ENCODE measurements at places on chromosomes 6 and 20.

DNA sequence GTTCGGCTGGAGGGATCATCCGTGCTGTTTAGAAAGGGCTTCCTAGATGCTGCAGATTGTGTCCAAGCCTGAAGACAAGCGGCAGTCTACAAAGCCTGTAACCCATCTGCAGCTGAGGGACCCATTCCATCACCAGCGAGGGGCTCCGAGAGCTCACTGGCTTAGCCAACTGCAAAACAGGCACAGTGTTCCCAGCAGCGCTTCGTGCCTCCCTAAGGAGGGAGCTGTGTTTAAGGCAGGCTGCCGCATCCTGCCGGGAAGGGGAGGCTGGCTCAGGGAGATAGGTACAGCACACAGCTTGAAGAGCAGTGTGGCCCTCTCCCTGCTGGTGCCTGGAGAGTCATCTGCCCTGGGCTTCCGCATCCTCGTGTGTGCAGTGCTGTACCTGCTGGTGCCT is 32.4 kb downstream of the DUSP22 start:
- no peak for DNase-seq

DNA sequence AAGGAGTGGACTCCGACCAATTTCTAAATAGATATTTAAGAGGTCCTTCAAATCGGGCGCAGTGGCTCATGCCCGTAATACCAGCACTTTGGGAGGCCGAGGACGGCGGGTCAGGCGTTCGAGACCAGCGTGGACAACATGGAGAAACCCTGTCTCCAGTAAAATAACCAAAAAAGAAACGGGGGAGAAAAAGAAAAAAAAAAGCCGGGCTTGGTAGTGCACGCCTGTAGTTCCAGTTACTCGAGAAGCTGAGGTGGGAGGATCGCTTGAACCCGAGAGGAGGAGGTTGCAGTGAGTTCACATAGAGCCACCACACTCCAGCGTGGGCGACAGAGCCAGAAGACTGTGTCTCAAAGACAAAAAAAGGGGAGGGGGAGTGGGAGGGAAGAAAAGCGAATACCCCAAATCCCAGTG is 53.3 kb upstream of the HFE start:
- DNase-seq = no peak

DNA sequence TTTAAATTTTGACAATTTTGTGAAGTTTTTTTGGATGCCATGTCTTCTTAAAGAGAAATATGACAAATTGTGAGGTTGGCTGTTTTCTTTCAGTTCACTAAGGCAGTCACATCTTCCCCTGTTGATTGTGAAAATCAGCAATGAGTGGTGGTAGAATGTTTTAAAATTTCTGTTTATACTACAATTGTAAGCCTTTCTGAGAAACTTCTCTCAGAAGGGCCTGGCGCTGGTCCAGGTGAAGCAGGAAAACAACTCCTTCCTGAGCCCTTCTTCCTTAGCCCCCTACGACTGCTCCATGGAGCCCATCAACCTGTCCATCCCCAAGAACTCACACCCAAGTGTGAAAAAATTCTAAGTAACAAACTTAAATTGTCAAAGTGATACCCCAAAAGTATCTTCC is 80.6 kb downstream of the SSR1 start:
- DNase-seq = no peak

DNA sequence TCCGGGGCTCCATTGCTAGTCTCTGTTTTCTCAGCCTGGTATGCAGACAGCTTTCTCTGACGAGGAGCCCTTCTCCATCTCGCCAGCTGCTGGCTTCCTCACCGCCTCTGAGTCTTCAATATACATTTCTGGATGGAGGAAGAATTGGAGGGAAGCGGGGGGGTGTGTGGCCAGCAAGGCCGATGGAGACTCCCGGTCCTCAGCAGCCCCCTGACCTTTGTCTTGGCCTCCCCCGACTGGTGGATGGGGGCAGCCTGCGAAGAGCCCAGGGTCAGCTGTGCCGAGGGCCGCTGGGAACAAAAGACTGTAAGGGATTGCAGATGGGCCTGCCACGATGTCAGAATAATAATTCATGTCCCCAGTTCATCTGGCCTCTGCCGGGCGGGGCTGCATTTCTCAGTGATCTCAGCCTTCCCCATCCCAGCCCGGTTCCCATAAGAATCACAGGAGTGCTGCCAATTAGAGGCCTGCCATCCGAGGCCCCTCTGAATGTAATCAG is 54.3 kb upstream of the STX16 start:
- no peak for DNase-seq

GRCh38 chr6:6331393-6331792 is 10.9 kb upstream of the F13A1 start:
- DNase-seq = no peak

- no peak for DNase-seq
These were observed 18.8 kb downstream of the TOP1 start for GRCh38 chr20:41047279-41047974.

DNA sequence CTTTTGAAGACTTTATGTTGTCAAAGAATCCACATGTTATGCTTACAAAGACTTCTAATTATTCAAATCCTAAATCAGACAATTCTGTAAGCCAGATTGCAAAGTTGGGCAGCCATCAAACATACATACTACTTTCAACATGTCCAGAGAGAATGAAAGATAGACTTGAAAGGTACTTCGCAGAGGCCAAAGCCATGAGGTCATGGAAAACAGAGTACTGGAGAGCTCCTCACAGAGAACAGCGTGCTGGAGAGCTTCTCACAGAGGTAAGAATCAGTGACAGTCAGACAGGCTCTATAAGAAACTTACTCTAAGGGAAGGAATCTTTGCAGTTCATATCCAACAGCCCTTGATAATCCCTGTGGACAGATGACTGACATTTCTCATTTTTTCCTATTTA is 400.2 kb downstream of the GJA1 start:
- no peak for DNase-seq

GRCh38 chr6:31010393-31011060 is at the start of gene MUC22:
MUC22 (plus strand) TSS chr6:31010474; CDS start chr6:31010707, 233 bp downstream.
- DNase-seq = peak; percentile 20

GRCh38 chr6:47353871-47354270 is 44.2 kb upstream of the TNFRSF21 start:
- no peak for DNase-seq

DNA sequence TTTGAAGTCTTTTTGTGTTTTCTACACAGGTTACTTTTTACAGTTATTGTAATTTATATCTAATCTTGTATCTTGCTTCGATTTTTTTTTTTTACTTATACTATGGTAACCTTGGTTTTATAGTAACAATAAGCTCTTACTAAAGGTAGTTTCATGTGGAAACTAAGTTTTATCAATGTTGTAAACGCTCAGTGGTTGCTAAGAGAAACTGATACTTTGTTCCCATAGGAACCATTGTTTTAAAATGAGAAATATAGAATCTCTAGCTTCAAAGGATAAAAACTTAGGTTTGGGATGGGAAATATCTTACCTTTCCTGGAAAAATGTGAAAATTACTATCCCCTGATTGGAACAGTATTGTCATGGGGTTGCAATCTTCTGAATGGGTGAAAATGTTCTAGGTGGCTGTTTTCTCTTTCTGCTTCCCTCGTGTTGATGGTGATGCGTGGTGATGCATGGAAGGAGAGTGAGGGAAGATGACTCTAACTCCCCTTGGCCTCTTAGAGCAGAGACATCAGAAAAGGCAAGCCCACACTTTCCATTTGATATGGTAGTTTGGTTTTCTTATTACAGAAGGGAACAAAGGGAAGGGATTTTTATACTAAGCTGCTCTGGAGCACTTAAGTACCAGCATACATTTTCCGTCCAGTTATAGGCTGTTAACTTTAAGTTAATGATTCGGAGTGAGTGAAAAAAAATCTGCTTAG is 23.5 kb upstream of the BACH2 start:
- no peak for DNase-seq

GRCh38 chr6:139308936-139309603 is 17.3 kb upstream of the TXLNB start:
- DNase-seq = peak; percentile 46

GRCh38 chr20:19903168-19903811 is 113.9 kb upstream of the NAA20 start:
- no peak for DNase-seq

DNA sequence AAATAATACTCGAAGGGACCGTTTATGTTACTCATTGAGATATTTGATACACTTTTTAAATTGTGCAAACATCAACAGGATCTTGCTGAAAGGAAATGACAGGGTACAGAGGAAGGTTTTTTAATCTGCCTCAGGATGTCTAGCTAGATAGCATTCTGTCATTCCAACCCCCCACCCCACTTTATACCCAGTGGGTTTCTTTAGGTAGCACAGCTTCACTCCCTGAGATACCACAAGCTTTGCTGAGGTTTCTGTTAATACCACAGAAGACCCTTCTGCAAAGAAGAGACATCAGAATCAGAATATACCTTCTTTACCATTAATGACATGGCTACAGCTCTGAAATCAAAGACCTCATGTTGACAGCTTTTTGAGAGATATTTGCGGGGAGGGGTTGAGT is 1.3 kb downstream of the PHACTR2 start:
- no peak for DNase-seq

DNA sequence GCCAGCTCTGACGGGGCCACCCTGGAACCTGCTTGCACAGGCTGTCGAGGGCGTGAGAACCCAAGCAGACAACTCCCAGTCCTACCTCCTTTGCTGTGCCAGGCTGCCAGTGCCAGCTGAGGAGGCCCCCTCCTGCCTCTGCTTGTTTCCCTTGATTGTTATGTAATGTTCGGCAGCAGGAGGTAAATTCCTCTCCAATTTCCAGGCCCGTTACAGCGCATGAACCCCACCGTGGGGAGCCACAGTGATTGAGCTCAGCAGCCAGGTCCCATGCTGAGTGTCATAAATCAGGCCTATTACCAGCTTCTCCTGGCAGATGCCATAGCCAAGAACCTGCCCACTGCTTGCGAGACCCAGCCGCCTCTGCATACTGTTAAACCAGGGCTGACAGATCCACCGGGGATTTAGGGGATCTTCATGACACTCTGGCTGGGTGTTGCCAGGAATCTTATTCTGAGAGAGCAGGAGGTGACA is 320.5 kb downstream of the DHX35 start:
- no peak for DNase-seq

DNA sequence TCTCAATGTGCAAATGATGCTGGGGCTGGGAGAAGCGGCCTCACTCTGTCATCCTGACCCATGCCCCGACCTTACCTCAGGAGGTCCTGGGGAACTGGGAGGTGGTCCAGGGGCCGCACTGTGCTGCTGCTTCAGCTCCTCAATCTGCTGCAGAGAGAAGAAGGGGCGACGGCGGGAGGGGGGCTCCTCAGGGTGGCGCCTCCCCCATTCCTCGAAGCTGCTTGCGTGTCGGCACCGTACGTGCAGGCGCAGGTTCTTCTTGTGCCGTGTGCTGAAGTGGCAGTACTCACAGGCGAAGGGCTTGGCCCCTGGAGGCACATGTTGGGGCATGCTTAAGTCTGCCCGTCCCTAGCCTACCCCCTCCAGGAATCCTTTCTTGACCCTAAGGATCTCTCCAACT is 12.9 kb downstream of the ZNF335 start:
- no peak for DNase-seq

DNA sequence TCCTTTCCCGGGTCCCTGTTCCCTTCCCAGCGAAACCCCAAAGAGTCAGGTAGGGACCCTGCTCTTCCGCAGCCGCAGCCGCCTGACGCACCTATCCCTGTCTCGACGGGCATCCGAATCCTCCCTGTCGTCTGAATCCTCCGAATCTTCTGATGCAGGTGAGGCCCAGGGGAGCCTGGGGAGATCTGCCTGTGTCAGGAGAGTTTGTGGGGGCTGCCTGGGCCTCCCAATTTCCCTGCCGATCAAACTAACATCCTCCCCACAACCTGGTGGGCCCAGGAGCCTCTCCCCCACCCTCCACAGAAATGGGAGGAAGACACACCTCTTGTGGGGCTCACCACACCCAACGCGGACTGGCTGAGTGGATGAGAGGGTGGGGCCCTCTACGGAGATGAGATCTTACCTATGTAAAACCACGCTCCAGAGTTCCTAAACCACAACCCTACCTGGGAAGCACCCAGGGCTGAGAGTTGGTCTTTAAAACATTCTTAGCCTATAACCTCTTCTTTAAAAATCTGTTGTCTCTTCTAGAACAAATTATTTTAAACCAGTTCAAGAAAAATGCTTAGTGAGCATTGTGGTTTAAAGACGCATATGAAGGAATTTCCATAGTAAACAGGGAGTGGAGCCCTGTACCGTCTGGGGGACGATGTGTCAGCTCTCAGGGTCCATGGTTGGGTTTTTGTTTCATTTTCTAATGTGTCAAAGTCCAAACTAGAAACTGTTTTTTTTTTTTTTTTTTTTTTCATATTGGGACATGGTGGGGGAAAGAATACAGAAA is 1.7 kb downstream of the CDC25B start:
- DNase-seq = no peak

All from non-pigmented ciliary epithelial cell (primary cell).